ENCODE measurements at places on chromosomes 1 and 21. TPM values are rescaled to one million over a fixed set of nuclear protein-coding genes. Genes with fewer than 3 reads are reported as not detected.

The CNIH3 gene
- total RNA-seq = 0.33 TPM

The WLS gene
- 55.8 TPM for total RNA-seq

The C1orf226 gene
- total RNA-seq = 7.0 TPM

The LDLRAD2 gene
- not detected for total RNA-seq

The CHI3L1 gene
- 0.85 TPM for total RNA-seq

The L1TD1 gene
- not detected for total RNA-seq

- H3K27me3 ChIP-seq = no peaks in the 10 kb centered on the region
- no peaks in the 10 kb centered on the region for H3K4me1 ChIP-seq
- H3K4me3 ChIP-seq = no peak overlapping the region
- H3K27ac ChIP-seq = peak overlapping the region; percentile 60
These were observed 3.8 kb downstream of the ZNF672 start for GRCh38 chr1:248841702-248842395.

- H3K4me1 ChIP-seq = no peaks in the 10 kb centered on the region
- no peak overlapping the region for H3K4me3 ChIP-seq
- no peak overlapping the region for H3K27ac ChIP-seq
- DNase-seq = no peak
These were observed 41.7 kb downstream of the UTP25 start for GRCh38 chr1:209869291-209870149.

- no peaks in the 10 kb centered on the region for H3K4me1 ChIP-seq
- no peak overlapping the region for H3K27ac ChIP-seq
- no peak overlapping the region for H3K4me3 ChIP-seq
- DNase-seq = no peak
- H3K36me3 ChIP-seq = no peaks in the 10 kb centered on the region
- no peaks in the 10 kb centered on the region for H3K27me3 ChIP-seq
These were observed 59.5 kb downstream of the ACBD3 start for GRCh38 chr1:226126824-226127569.

GRCh38 chr21:34819357-34819999, 150.7 kb downstream of the CLIC6 start:
- no peak for DNase-seq
- H3K27ac ChIP-seq = no peak overlapping the region
- no peak overlapping the region for H3K4me3 ChIP-seq
- H3K27me3 ChIP-seq = no peaks in the 10 kb centered on the region
- peaks cover 3% of the 10 kb centered on the region for H3K36me3 ChIP-seq

- no peak overlapping the region for H3K4me3 ChIP-seq
- DNase-seq = no peak
- H3K36me3 ChIP-seq = no peaks in the 10 kb centered on the region
- H3K27ac ChIP-seq = no peak overlapping the region
- no peaks in the 10 kb centered on the region for H3K4me1 ChIP-seq
These were observed 352.9 kb upstream of the NCAM2 start for GRCh38 chr21:20645344-20645743.

DNA sequence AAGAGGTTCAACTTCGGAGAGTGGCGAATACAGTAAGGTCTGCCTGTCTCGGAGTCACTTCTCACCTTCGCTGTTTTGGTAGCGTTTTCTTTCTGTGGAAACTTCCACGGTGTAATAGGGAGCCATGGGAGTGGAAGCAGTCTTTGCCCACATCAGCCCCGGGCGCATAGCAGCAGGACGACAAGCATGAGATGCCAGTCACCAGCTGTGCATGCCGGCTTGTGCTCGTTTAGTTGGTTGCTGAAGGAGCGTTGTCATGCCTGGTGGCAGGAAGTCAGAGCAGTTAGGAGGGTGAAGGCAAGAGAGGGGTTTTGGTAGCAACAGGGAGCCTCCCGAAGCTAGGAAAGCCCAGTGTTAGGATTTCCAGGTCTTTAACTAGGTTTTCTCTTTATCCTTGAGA, 58.8 kb downstream of the MRPS6 start:
- no peak overlapping the region for H3K4me3 ChIP-seq
- H3K36me3 ChIP-seq = peaks cover 8% of the 10 kb centered on the region
- peak overlapping the region; percentile 83 for H3K27ac ChIP-seq

DNA sequence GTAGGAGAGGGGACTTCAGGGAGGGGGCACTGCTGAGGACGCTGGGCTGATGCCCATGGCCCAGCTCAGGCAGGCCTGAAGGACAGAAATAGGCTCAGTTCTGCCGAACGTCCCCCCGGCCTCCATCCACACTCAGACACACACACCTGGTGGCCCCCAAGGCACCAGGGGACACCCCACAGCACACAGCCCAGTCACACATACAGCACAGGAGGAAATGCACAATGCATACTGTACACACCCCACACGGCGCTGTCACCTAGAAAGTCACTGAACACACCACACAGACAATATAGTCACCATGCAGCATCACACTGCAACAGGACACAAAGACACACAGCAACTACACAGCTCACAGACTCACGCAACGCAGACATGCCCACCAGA, 562 bp downstream of the SYTL1 start:
- no peak overlapping the region for H3K27ac ChIP-seq
- no peaks in the 10 kb centered on the region for H3K27me3 ChIP-seq
- H3K4me1 ChIP-seq = peaks cover 9% of the 10 kb centered on the region
- H3K36me3 ChIP-seq = no peaks in the 10 kb centered on the region

DNA sequence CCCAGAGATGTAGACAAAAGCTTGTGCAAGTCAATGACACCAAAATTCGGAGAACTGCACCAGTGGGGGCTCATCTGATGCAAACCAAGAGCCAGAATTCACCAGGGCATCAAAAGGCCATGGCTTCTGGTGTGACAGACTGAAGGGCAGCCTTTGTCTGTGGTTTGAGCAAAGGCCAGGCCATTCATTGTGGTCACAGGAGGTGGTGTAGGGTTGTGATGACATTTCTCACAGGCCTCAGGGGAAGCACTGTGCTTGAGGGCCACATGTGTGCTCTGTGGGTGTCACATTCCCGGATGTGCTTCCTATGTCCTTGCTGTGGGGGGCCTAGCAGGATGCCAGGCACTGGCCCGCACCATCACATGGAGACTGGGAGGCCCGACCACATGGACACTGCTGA, 22.5 kb upstream of the KCNE1 start:
- H3K27me3 ChIP-seq = no peaks in the 10 kb centered on the region
- no peak overlapping the region for H3K27ac ChIP-seq
- H3K4me1 ChIP-seq = peaks cover 40% of the 10 kb centered on the region
- no peaks in the 10 kb centered on the region for H3K36me3 ChIP-seq
- no peak overlapping the region for H3K4me3 ChIP-seq

- no peaks in the 10 kb centered on the region for H3K36me3 ChIP-seq
- DNase-seq = no peak
- H3K4me3 ChIP-seq = no peak overlapping the region
- H3K4me1 ChIP-seq = peaks cover 64% of the 10 kb centered on the region
- no peaks in the 10 kb centered on the region for H3K27me3 ChIP-seq
These were observed 52.8 kb upstream of the EDN2 start for GRCh38 chr1:41537251-41537650.

DNA sequence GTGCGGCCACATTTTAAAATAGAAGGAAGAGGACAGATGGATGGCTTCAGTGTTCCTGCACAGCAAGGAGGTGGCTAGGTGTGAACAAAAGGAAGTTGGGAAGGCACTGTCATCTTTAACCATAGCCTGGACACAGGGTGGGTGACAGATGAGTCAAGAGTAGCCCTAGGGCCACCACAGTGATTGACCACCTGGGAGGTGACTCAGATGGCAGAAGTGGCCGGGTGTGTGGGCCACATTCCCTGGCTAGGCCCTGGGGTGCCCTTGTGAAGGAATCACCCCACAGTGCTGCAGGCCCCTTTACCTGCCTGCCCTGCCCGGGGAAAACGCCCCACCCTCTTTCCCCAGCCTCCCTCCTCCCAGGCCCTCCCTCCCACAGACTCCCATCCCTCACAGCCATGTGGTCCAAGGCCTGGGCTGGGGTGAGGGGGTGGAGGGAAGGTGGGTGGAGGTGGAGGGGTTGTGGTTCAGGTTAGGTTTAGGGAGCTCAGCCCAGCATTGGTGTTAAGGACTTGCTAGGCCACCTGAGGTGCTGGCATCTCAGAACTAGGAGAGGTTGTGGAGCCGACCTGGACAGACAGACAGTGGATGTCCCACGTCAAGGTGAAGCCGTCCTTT, 59.1 kb downstream of the SPSB1 start:
- DNase-seq = no peak
- H3K4me3 ChIP-seq = no peak overlapping the region
- H3K27me3 ChIP-seq = no peaks in the 10 kb centered on the region
- no peaks in the 10 kb centered on the region for H3K4me1 ChIP-seq
- peaks cover 11% of the 10 kb centered on the region for H3K36me3 ChIP-seq

DNA sequence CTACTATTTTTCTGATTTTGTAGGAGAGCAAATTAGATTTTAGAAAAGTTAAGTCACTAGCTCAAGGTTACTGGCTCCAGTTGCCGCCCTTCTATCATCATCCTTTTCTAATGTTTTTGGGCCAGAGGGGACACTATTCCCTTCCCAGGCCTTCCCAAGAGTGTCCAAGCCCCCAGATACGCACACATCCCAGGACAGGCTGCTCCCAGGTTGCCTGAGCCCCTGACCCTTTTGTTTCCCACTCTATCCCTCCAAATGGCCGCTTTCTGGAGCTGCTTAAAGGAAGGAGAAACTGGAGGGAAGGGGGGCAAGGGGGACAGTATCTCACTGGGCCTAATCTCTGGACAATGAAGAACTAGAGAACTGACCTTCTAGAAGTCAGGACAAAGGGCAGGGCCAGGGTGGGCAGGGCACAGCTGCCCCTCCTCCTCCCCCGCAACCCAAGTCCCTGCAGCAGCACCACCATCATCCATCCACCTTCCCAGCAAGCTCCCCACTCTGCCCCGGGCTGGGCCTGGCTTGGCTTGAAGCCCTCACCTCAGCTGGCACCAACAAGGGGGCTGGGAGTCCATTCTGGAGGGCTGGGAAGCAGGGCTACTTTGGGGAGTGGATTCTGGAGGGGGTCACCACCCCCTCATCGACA, 1.1 kb upstream of the MAP7D1 start:
- H3K4me1 ChIP-seq = peaks cover 65% of the 10 kb centered on the region
- H3K27me3 ChIP-seq = no peaks in the 10 kb centered on the region
- H3K36me3 ChIP-seq = no peaks in the 10 kb centered on the region
- peak overlapping the region; percentile 89 for H3K4me3 ChIP-seq

GRCh38 chr1:8167936-8168335, 141.8 kb upstream of the ERRFI1 start:
- peaks cover 12% of the 10 kb centered on the region for H3K4me1 ChIP-seq
- H3K36me3 ChIP-seq = no peaks in the 10 kb centered on the region
- no peaks in the 10 kb centered on the region for H3K27me3 ChIP-seq
- DNase-seq = no peak
- H3K27ac ChIP-seq = no peak overlapping the region

GRCh38 chr1:154483941-154484803, 17.8 kb upstream of the TDRD10 start:
- H3K27me3 ChIP-seq = no peaks in the 10 kb centered on the region
- peak overlapping the region; percentile 10 for H3K27ac ChIP-seq
- H3K4me3 ChIP-seq = no peak overlapping the region

- H3K4me3 ChIP-seq = peak overlapping the region; percentile 40
- no peaks in the 10 kb centered on the region for H3K4me1 ChIP-seq
- H3K27ac ChIP-seq = peak overlapping the region; percentile 81
- DNase-seq = no peak
These were observed 1.2 kb downstream of the TAL1 start for GRCh38 chr1:47230692-47231300.

DNA sequence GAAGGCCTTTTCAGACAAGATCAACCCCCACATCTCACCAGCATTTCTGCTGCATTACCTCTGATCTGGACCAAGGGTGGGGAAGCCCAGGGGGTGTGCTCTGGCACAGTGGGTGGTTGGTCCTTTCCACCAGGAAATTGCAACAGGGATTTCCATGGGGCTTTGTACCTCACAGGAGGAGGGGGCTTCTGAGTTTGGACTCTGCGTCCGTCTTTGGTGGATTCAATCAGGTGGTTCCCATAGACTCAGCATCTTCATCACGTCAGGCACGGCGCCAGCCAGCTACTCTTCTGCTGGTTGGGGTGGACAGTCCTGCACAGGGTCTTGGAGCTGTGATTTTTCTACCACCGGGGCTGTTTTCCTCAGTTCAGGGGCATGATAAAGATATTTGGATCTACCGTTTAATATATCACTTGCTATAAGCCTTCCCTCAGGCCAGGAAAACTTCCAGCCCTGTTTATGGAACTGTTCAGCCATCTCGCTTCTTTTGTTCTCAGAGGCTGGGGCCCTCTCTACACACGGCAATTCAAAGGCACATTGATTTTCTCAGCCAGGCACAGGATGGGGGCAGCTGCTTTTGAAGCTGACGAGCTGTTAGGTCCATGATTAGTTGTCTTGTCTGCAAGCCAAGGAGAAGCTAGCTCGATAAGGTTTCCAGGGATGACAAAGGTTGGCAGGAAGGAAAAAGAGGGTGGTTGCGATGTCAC, 467.3 kb downstream of the CAMTA1 start:
- no peaks in the 10 kb centered on the region for H3K27me3 ChIP-seq
- H3K27ac ChIP-seq = no peak overlapping the region
- H3K36me3 ChIP-seq = no peaks in the 10 kb centered on the region

DNA sequence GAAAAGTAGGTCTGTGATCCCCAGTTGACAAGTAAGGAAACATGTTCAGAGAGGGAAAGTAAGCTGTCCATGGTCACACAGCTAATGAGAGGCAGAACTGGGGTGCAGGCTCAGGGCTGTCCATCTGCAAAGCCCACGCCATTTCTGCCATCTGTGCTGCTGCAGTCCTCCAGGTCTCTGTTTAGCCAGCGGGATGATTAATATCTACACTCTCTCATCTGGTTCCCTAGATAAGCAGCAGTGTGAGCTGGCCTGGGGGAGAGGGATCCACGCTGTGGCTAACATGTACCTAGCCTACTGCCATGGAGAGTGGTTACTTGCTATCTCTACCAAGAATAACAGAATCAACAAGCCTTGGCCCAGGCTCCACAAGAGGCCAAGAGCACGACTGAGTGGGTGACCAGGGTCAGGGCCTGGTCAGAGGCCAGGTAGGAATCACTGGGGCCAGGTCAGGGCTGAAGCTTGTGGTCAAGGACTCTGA, 75.2 kb downstream of the TRABD2B start:
- no peak overlapping the region for H3K27ac ChIP-seq
- no peaks in the 10 kb centered on the region for H3K4me1 ChIP-seq
- H3K4me3 ChIP-seq = no peak overlapping the region
- DNase-seq = no peak
- no peaks in the 10 kb centered on the region for H3K27me3 ChIP-seq

DNA sequence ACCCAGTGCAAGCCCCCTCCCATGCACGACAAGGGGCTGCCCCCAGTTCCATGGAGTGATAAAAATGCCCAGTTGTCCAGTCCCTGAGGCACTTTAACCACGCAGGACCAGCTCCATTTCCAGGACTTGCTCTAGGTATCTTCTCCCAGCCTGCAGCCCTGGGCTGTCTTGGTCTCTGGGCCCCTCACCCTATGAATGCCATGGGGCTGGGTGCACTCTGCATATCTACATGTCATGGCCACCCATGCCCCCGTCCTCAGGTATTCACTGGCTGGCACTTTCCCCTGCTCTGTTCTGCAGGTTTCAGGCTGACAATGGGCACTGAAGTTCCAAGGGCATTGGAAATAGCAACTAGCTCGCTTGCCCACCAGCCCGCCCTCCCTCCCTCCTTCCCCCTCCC, 19.6 kb upstream of the C1orf174 start:
- H3K4me1 ChIP-seq = no peaks in the 10 kb centered on the region
- no peaks in the 10 kb centered on the region for H3K36me3 ChIP-seq
- no peak for DNase-seq

GRCh38 chr1:9281071-9281827, 11.4 kb upstream of the SPSB1 start:
- peaks cover 22% of the 10 kb centered on the region for H3K4me1 ChIP-seq
- no peak for DNase-seq
- no peaks in the 10 kb centered on the region for H3K36me3 ChIP-seq
